ENCODE measurements at places on chromosomes 2 and 18.

DNA sequence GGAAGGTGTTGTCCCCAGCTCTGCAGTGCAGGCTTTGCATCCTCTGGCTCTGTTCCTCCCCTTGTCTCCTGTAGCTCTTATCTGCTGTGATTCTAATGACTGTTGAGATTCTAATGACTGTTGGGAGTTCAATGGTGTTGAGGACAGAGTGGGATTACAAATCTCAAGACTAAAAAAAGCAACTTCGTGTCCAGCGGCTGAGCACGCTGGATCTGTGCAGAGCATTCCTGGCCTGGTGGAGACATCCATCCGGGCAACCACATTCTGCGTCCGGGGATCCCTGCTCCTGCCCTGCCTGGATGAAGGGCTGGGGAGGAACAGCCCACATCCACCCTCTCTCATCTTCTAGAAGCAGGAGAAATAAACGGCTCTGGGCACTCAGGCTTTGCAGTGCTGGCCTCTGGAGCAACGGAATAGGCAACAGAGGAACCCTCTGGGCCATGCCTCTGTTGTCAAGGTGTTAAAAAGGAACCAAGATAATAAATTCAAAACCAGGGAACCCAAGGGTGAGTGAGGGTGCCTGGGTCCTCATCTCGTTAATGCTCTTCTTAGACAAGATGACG lies 106.7 kb upstream of the ASB18 start:
- peaks cover 30% of the 10 kb centered on the region for H3K4me1 ChIP-seq
- peaks cover 33% of the 10 kb centered on the region for H3K27me3 ChIP-seq
- no peak overlapping the region for H3K27ac ChIP-seq

- DNase-seq: no peak
- H3K27me3 ChIP-seq: no peaks in the 10 kb centered on the region
- H3K27ac ChIP-seq: no peak overlapping the region
- H3K36me3 ChIP-seq: peaks cover 20% of the 10 kb centered on the region
Measured at GRCh38 chr2:203873461-203873860, 5.9 kb downstream of the CTLA4 start.

DNA sequence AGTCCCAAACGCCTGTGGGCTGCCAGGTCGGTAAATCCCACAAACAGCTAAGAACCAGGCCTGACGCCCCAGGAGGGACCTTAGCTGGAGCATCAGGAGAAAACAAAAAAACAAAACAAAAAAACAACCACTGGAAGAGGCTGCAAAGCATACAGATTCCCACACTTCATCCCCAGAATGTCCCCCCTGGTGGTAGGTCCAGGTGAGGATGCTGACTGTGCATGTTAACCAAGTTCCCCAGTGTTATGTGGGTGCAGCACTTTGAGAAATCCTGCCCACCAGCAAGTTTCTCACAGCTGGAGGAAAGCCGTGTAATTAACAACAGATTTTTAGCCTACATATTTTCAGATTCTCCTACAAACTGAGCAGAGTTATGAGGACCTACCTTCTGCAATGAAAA lies 15.1 kb downstream of the ST3GAL5 start:
- H3K27ac ChIP-seq: no peak overlapping the region
- DNase-seq: no peak

- no peak overlapping the region for H3K27ac ChIP-seq
- no peak overlapping the region for H3K4me3 ChIP-seq
- DNase-seq: no peak
- H3K27me3 ChIP-seq: peaks cover 11% of the 10 kb centered on the region
- H3K36me3 ChIP-seq: no peaks in the 10 kb centered on the region
Measured at GRCh38 chr2:152613235-152613634, 104.0 kb downstream of the PRPF40A start.

DNA sequence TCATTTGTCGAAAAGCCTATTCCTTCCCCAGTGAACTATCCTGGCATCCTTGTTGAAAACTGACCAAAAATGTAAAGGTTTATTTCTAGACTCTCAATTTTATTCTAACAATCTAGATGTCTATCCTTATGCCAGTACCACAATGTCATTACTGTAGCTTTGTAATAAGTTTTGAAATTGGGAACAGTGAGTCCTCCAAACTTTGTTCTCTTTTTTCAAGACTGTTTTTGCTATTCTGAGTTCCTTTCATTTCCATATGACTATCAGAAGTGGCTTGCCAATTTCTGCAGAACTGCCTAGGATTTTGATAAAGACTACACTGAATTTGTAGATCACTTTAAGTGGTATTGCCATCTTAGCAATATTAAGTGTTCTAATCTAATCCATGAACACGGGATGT lies 9.7 kb downstream of the STARD7 start:
- no peak for DNase-seq
- no peaks in the 10 kb centered on the region for H3K27me3 ChIP-seq
- no peak overlapping the region for H3K4me3 ChIP-seq
- H3K4me1 ChIP-seq: peaks cover 48% of the 10 kb centered on the region

DNA sequence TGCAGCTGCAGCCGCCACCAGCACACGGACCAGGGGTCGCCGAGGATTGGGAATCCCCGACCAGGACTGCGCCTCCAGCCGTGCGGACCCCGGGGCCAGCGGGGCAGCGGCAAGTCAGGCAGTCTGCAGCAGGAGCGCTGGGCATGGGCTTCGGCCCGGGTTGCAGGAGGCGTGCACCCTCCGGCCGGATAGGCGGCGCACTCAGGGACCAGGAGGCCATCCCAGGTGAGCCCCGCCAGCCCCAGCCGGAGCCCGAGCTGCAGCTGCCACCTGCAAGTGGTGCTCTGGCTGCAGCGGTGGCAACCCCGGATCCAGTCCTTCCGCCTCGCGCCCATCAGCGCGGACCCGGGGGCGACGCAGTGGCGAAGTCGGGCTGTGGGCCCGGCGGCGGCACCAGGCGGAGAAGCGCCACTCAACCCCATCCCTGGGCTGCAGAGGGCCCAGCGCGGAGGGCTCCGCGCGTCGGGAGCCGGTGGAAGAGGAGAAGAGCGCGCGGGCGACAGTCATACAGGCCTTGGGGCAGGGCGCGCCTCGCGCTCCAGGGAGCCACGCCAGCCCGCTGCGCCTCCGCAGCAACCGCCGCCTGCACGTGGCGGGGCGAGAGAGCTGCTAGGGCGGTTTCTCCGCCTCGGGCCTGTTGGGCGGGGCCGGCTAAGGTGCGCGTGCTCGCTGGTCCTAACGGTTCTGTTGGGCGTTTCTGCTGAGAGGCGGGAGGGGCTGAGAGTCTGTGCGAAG lies 73.8 kb downstream of the RPIA start:
- peak overlapping the region; percentile 70 for H3K4me3 ChIP-seq
- H3K4me1 ChIP-seq: no peaks in the 10 kb centered on the region
- peaks cover 8% of the 10 kb centered on the region for H3K36me3 ChIP-seq

DNA sequence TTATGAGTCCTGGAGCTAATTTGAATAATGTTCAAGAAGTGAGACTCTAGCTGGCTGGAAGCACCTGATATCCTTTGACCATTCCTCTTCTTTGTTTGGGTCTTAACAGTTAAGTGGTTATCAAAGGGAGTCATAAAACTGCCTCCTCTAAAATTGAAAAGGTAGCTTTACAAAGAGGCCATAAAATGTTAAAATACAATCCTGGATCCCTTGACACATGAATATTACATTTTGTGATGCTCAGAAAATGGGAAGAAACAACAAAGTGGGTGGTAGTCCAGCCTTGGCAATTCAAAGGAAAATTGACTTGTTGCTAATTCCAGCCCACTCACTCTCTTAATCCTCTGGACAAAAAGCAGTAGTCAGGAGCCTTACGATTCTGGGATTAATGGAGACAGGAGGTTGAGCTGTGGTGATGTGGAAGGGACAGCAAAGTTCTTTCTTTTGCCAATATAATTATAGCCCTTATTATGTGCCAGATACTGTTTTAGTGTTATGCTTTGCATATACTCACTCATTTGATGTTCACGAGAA lies 339.2 kb downstream of the PDE11A start:
- no peak overlapping the region for H3K4me3 ChIP-seq
- H3K27me3 ChIP-seq: peaks cover 59% of the 10 kb centered on the region
- no peak for DNase-seq

DNA sequence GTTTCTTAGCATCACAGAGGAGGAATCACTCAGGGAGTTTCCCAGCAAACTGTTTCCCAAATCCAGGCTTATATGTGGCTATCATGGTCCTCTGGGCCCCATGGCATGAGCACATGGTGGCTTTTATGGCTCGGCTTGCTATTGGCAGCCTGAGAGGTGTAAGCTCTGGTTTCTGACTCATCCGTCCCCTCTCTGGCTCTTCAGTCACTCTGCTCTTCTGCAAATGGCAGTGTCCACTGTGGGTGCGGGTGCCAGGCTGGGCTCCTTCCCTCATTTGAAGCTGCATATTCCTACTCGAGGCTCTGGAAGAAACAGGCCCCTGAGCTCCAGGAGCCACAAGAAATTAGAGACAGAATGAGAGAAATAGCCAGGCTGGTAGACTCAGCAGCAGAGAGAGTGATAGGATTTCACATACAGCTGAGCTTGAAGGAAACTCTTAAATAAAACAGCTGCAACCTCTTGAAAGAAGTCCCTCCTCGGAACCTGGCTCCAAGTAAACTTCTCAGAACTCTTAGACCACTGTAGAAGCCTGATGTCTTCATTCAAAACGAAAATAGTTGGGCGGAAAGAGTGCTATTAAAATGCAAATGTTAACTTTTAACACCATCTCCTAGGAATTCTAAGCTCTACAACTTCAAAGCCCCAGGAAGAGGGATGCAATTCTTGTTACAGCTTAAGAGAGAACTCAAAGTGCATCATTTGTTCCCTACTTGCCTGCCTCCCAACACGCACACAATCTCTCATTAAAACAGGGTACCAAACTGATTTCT lies 212.6 kb upstream of the SP5 start:
- no peak for DNase-seq
- no peak overlapping the region for H3K27ac ChIP-seq
- H3K4me1 ChIP-seq: peaks cover 16% of the 10 kb centered on the region
- H3K36me3 ChIP-seq: peaks cover 3% of the 10 kb centered on the region
- H3K27me3 ChIP-seq: peaks cover 56% of the 10 kb centered on the region

DNA sequence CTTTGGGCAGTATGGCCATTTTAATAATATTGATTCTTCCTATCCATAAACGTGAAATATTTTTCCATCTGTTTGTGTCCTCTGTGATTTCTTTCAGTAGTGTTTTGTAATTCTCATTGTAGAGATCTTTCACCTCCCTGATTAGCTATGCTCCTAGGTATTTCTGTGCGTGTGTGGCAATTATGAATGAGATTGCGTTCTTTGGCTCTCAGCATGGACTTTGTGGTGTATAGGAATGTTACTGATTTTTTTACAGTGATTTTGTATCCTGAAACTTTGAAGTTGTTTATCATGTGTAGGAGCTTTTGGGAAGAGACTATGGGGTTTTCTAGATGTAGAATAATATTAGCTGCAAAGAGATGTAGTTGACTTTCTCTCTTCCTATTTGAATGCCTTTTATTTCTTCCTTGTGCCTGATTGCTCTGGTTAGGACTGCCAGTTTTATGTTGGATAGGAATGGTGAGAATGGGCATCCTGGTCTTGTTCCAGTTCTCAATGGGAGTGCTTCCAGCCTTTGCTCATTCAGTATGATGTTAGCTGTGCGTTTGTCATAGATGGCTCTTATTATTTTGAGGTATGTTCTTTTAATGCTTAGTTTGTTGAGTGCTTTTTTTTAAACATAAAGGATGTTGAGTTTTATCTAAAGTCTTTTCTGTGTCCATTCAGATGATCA lies 27.0 kb upstream of the THUMPD2 start:
- peaks cover 3% of the 10 kb centered on the region for H3K36me3 ChIP-seq
- H3K27me3 ChIP-seq: no peaks in the 10 kb centered on the region
- no peak for DNase-seq
- H3K27ac ChIP-seq: no peak overlapping the region
- no peak overlapping the region for H3K4me3 ChIP-seq

- peak overlapping the region; percentile 24 for H3K27ac ChIP-seq
- no peak overlapping the region for H3K4me3 ChIP-seq
- no peaks in the 10 kb centered on the region for H3K36me3 ChIP-seq
- no peak for DNase-seq
- no peaks in the 10 kb centered on the region for H3K27me3 ChIP-seq
Measured at GRCh38 chr2:238423561-238424312, 3.0 kb upstream of the ASB1 start.

DNA sequence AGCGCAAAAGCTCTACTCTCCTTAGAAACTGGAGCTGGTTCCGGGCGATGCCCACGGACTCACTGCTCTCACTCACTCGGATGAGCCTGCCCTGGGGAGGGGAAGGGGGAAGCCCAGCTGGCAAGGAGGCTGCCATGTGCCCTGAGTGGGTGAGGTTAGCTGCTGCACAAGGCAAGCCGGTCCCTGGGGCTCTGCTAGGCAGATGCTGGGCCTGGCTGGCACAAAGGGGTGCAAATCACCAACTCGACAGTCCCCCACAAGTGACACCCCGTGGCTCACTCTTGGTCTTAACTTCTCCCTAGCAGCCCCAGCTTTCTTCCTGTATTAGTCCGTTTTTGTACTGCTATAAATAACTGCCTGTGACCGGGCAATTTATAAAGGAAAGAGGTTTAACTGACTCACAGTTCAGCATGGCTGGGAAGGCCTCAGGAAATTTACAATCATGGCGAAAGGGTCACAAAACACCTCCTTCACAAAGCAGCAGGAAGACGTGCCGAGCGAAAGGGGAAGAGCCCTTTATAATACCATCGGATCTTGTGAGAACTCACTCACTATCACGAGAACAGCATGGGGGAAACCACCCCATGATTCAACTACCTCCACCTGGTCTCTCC lies 33.2 kb downstream of the ADCY3 start:
- H3K27me3 ChIP-seq: no peaks in the 10 kb centered on the region
- H3K27ac ChIP-seq: peak overlapping the region; percentile 87
- no peaks in the 10 kb centered on the region for H3K36me3 ChIP-seq
- peaks cover 33% of the 10 kb centered on the region for H3K4me1 ChIP-seq
- peak overlapping the region; percentile 43 for H3K4me3 ChIP-seq

DNA sequence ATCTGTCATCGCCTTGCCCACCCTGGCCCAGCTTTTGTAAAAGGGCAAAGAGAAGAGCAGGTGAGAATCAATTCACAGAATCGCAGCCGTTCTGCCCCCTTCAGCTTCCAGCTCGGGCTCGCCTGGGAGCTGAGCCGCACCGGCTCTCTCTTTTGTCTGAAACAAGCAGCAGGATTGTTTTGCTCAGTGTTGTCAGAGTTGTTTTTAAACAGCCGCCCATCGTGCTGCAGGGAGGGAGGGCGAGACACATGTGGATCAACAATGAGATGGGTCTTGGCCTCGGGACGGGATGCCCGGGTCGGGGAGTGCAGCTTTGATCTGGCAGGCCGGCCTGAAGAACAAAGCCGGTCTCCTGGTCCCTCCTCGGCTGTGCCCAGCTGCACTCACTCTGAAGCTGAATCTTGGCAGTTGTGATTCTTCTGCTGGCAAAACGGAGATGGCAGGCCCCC lies 39.7 kb upstream of the HDAC4 start:
- H3K4me3 ChIP-seq: no peak overlapping the region
- H3K27me3 ChIP-seq: peaks cover 34% of the 10 kb centered on the region
- no peak overlapping the region for H3K27ac ChIP-seq
- no peak for DNase-seq
- H3K4me1 ChIP-seq: peaks cover 12% of the 10 kb centered on the region

DNA sequence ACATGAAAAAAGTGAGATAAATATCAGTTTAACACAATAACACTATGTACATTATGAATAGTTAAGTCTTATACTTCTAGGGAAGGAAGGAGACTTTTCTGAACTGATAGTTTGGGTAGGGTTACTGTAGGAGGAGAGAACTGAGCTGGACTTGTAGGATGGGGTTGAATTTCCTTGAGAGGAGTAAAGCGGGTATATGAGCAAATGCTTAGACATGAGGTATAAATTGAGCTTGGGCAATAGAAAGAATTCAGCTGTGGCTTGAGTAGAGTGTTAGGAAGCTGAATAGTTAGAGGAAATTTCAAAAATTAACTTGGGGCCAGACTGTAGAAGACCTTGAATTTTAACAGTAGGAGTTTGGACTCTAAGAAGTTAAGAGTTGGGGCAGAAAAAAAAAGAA lies 45.1 kb downstream of the LCLAT1 start:
- H3K4me1 ChIP-seq: peaks cover 16% of the 10 kb centered on the region
- H3K4me3 ChIP-seq: no peak overlapping the region
- no peaks in the 10 kb centered on the region for H3K36me3 ChIP-seq
- peak overlapping the region; percentile 1 for H3K27ac ChIP-seq

Measured in T-helper 17 cell (primary cell).